Fibroblast of skin of left biceps (primary cell): ENCODE measurements at places on chromosomes 12 and 14.

- no peak for DNase-seq
Observed at GRCh38 chr12:56332512-56333196, 1.1 kb downstream of the PAN2 start.

DNA sequence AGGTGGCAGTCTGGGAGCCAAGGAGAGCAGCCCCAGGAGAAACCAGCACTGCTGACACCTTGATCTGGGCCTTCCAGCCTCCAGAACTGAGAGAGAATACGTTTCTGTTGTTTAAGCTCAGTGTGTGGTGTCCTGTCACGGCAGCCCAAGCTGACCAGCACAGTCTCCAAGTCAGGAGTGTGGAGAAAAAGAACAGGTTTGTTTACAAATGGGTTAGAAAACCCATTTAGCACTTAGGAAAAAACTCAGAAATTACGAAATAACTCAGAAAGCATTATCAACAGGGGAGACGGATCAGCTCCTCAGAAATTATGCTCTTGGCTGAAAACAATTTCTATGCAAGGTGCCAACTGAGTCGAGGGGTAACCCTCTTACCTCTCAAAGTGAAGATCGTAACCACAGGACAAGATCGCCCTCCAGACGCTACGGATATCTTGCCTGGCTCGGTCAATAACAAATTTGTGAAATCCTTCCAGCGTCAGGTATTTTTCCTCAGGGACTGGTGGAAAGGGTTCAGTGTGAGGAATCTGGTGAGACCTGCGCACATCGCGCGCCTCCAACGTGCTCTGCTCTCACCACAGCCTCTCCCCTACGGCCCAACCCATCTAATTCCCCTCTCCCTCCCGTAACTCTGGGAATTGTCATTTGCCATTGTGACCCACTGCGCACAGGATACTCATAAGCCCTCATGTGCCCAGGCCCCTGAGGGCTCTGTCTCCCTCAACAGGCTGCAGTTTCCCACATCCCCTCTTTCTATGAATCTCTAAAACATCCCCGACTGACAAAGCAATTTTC is 50.2 kb downstream of the TRAFD1 start:
- no peak for DNase-seq

- no peak for DNase-seq
Observed at GRCh38 chr14:74577247-74577947, 34.6 kb downstream of the LTBP2 start.

DNA sequence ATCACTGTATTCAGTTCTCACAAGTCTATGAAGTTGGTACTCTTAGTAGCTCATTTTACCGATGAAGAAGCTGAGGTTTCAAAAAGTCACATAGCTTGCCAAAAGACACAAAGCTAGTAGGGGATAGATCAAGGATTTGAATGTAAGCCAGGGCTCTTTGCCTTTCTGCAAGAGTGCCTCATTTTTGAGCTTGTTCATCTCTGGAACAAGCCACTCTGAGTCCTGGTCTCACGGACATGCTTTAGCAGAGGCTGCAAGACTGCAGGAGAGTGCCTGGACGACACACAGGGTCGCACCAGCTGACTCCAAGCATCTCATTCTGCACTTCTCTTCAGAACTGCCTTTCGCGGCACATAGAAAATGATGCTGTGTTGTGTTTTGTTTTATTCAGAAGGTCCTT is 3.7 kb downstream of the NUAK1 start:
- no peak for DNase-seq

GRCh38 chr12:131436922-131437705 is 273.8 kb upstream of the SFSWAP start:
- DNase-seq, result no peak
